Osteoblast (primary cell): ENCODE measurements at places on chromosomes 3 and 15. TPM values are rescaled to one million over a fixed set of nuclear protein-coding genes. Genes with fewer than 3 reads are reported as not detected.

AMT gene
- 1.1 and 1.2 TPM in 2 replicates for total RNA-seq

DNA sequence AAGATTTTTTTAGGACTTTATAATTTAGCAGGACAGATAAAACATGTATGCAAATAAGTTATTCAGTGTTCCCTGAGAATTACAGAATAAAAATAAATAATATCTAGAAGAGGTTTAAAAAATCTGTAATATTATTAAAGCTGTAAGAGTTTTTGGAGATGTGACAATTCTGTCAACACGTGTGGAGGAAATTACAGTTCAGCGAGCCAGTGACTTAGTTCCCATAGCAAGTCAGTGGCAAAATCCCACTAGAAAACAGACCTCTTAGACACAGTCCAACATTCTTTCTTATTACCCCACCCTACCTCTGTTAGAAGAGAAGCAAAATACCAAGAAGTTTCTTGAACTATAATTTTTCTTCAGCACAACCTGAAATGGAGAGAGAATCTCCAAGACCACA, 16.2 kb upstream of the DENND6A start:
- DNase-seq = no peak

DNA sequence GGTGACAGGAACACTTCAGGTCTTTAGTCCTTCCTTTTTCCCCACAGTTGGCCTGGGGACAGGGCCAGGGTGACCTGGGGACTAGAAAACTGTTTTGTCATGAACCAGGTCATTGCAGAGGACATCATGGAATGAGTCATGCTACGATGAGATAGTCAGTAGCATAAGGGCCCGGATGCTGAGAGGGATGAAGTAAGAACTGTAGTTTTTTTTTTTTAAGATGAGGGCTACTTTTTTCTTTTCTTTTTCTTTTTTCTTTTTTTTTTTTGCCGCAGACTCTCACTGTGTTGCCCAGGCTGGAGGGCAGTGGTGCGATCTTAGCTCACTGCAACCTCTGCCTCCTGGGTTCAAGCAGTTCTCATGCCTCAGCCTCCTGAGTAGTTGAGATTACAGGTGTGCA, 8.0 kb downstream of the MAP2K5 start:
- peak; percentile 69 for DNase-seq

EFHB gene
- 0.29 and 1.8 TPM in 2 replicates for total RNA-seq

DNA sequence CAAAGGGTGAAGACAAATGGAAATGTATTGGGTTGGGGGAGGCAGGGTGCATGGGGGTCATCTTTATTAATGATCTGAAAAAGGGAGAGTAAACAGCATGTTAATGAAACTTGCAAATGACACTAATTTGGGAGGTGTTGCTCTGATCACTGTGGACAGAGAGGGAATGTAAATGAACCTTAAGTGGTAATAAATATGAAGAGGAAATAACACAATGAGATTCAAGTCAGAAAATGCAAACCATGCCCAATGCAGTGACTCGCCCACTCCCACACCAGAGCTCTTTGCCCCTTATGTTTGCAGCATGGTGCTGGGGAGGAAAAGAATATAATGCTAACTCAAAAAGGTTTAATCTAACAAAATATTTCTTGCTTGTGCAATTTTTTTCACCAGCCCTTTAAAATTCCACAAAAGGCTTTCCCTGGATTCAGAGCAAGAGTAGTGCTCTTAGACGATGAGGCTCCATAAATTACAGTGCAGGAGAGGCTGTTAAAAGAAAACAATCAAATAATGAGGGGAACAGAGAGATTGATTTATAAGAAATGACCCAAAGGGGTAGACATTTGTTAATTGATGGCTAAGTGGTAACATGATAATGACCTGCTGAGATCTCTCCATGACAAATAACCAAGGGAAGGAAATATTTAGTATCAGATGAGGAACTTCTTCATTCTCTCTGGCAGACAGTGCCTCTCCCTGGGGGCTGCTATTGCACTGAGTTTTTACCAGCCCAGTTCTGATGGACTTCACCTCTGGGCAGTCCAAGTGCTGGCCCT, 210.0 kb upstream of the PPP2R3A start:
- DNase-seq = no peak

GRCh38 chr3:130658678-130659077, 88.0 kb downstream of the PIK3R4 start:
- peak; percentile 49 for DNase-seq

GRCh38 chr3:149449182-149449581, 25.3 kb upstream of the TM4SF4 start:
- peak; percentile 35 for DNase-seq

- no peak for DNase-seq
These were observed 40.7 kb upstream of the MB21D2 start for GRCh38 chr3:192958219-192958872.

DNA sequence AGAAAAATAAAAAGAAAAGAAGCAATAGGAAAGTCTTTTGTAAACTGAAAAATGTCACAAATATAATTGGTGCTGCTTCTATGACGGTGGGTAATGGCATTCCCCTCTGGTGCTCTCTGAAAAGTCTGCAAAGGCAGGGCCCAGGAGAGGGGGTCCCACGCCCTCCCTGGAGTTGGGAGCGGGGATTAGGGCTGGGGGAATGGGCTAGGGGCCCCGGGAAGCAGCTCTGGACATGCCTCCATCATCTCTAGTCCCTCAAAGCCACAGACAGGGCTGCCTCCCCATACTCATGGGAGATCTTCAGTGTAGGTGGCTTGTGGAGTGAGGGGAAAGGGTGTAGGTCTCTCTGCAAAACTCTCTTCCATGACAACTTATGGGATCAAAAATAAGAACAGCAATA, 7.8 kb upstream of the RHCG start:
- no peak for DNase-seq

CYP1A2 gene
- not detected in 2 replicates for total RNA-seq

- DNase-seq = no peak
These were observed 1.3 kb downstream of the CILP start for GRCh38 chr15:65209701-65210643.

GRCh38 chr3:130820976-130821375, 72.9 kb upstream of the ATP2C1 start:
- no peak for DNase-seq

DNA sequence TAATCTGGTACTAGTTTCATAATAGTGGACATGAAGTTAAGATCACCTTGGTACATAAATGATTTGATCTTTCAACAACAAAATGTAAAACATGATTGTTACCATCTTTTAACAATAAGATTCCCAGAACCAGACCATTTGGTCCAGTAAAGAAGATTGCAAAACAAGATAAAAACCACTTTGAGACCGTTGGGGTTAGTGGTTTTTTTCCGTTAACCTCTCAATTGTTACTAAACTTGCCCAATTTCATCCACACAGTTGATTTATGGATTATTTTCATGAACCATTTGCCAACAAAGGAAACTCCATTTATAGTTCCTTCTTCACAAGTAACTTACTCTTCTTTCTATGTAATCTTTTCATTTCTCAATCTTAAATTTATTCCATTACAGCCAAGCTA, 53.8 kb downstream of the ATP8B4 start:
- no peak for DNase-seq

DNA sequence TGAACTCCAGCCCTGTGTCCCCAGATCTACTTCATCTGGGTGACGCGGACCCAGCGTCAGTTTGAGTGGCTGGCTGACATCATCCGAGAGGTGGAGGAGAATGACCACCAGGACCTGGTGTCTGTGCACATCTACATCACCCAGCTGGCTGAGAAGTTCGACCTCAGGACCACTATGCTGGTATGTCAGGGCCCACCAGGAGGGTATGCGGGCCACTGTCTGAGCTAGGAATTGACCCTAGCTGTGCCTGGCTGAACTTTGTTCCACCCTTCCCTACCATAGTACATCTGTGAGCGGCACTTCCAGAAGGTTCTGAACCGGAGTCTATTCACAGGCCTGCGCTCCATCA, 24.3 kb downstream of the SHF start:
- peak; percentile 58 for DNase-seq

ABTB1 gene
- total RNA-seq = 14.7 and 17.7 TPM in 2 replicates

FETUB gene
- total RNA-seq = not detected in 2 replicates

SCAANT1 gene
- total RNA-seq = not detected in 2 replicates

BFSP2 gene
- total RNA-seq = not detected in 2 replicates

GRCh38 chr3:145550522-145550921, 610.5 kb downstream of the PLOD2 start:
- no peak for DNase-seq

- no peak for DNase-seq
These were observed 27.5 kb downstream of the ILDR1 start for GRCh38 chr3:121994551-121994950.

- DNase-seq = no peak
These were observed 301.7 kb upstream of the ATP11B start for GRCh38 chr3:182491577-182491976.

RMDN3 gene
- 18.6 and 19.9 TPM in 2 replicates for total RNA-seq

DNA sequence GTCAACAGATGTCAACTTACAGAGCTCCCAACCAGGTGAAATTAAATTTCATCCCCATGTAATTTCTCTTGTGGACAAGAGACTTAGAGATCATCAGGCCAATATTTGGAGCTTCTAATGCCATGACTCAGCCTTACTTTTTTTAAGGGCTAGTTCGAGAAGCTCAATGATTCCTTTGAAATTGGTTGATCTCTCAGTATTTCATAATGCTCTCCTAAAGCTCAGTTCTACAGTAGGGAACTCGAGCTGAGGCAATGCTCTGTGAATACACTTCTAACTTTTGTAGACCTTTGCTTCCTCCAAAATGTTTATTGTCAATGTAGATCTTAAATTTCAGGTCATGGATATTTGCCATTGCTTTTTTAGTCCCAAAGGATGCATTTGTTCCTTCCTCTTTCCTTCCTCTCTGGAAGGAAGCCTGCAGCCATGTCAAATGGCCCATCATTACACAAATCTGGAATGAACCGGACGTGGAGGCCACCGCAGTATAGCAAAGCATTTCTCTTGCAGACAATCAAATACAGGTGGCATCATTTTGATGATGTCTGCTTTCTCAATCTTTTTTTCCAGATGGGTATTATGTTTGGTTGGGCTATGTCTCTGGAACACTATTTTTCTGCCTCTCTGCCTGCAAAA, 28.3 kb downstream of the STARD5 start:
- peak; percentile 62 for DNase-seq

DNA sequence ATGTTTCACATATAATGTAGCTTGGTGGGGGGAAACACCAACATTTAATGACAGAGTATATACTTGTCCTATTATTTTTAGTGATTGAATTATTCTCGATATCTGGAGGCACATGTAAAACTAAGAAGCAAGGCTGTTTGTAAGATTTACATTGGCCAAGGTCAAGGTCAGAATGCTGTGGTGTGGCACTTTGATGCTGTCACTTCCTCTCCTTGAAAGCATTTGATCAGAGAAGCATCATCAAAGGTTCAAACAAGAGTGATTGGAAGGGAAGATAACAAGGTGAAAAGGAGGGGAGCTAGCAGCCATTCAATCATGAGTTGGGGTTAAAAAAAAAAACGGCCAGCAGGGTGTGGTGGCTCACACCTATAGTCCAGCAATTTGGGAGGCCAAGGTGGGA, 26.4 kb downstream of the RTF1 start:
- no peak for DNase-seq

DNA sequence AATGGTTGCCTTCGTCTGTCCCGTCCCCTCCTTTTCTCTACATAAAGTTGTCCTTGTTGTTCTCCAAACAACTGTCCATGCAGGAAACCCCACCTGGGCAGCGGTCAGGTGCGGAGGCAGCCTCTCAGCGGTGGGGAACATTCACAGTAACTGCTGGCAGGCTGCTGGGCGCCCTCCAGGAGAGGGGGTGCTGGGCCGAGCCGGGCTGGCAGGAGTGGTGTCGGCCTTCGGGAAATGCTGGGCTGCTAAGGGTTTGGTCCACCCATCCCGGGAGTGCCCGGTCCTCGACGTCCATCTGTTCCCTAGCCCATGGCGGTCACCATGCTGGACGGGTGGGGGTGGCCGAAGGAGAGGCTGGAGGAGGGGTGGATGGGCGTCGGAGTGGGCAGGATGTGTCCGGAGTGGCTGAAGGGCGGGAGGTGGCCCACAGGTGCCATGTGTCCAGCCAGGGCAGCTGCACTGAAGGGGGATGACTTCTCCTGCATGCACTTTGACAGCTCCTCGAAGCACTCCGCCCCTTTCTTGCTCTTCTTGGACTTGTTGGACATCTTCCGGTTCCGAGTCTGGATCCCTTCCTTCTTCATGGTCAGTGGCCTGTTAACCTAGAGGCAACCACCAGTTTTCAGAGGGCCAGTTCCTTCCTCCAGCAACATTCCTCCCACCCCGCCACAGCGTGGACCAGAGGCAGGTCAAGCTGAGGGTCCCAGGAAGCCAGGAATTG, 12.1 kb downstream of the GATA2 start:
- peak; percentile 73 for DNase-seq

- DNase-seq = no peak
These were observed 19.7 kb downstream of the FOXP1 start for GRCh38 chr3:71563827-71564226.

GRCh38 chr3:119660474-119661440, at the start of gene POPDC2:
POPDC2 (minus strand) TSS chr3:119660589; CDS start chr3:119660423, 166 bp downstream.
- DNase-seq = no peak
